Activated T-cell treated with anti-CD3 and anti-CD28 coated beads, Interleukin-2, amount 50 U/mL, for 24 hours (primary cell): ENCODE measurements at places on chromosomes 7 and 10.

DNA sequence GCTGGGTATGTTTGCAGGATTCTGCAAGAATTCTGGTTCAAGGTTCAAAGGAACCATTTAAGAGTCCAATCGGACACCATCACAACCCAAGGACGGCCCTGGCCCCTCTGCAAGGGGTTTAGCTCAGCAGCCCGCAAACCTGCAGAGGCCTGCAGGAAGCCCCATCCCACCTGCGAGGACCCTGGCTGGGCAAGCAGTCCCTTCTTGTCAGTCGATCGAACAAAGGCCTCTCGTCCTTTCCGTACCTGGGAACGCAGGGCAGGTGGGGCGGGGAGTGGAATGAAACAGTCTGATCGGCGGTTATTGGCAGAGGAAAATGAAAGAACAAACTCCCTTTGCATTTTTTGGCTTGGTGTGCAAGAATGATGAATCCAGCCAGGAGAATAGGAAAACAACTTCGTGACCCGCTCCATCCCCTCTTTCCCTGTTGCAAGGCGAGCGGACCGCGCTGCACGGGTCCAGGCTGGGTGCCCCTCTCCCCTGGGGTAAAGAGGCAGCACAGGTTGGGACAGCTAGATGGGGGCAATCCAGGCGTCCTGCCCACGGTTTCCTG, 73.7 kb downstream of the INSIG1 start:
- no peak for DNase-seq

- DNase-seq, result no peak
Observed at GRCh38 chr7:2821842-2822507, 22.1 kb downstream of the GNA12 start.

GRCh38 chr7:96402913-96403312, 81.0 kb upstream of the SLC25A13 start:
- no peak for DNase-seq

DNA sequence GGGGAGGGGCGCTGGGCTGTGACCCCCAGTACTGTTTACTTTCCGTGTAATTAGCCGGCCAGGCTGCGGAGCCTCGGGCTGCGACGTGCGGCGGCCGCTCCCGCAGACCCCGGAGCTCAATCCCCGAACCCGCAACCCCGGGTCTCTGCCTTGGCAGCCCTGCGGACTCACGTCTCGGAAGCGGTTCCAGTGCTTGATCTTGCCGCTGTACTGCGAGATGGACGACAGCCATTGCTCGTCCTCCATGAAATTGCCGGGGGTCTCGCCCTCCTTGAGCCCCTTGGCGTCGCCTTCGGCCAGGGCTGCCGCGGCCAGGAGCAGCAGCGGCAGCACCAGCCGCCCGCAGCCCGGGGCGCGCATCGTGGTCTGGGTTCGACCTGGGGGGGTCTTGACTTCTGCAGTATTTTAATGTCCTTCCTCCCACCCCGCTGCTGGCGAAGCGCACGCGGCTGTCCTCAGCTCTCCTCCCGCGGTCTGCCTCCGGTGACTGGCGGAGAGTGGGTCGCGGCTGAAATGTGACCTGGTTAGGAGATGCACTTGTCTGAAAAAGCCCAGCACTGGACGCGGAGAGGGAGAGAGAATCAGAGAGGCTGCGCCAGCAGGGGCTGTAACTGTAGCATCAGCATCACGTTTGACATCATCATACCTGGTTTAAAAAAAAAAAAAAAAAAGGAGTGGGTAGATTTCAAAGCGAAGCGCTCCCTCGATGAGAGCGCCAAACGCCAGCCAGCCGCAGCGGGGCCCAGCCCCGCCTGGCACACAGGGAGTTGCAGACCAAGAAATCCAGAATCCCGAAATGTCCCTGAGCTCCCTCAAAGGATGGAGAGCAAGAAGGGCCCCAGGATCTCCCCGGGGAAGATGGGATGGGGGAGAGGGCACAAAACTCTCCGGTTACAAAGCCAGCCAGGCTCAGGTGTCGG, at the start of gene SPOCK2:
TSS of gene SPOCK2 (minus strand) at position 583 of the 920 bp plus-strand sequence. CDS start at position 360, 223 bp downstream.
- peak; percentile 78 for DNase-seq

DNA sequence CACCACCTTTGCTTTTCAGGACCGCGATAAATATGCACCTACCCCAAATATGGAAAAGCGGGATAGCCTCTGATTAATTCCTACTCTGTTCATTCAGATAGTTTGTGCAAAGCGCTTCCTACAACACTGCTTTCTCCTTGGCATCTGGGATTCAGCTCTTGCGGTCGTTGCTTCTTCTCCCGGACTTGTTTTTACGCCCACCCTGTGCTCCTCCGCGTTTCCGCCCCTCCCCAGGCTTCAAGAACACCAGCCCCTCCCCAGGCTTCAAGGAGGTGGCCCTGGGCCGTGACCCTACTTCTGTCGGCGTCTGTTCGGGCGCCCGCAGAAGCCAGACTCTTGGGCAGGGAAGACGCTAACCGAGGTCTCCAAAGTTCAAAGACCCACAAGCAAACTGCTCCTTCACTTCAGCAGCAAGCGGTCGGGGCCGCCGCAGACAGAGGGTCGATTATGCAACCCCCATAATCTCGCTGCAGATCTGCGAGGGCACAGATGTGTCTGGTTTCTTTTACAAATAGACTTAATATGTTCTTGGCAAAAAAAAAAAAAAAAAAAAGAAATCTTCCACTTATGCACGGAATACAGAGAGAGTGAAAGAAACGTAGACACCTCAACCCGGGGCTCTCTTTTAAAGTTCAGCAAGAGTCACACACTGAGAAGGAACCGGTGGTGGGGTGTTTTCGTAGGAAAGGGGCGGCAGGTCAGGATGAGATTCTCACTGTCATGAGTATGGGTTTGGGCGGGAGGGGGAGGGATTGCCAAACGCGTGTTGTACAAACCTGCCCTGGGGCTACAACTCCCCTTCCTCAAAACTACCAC, 1.9 kb downstream of the DLX5 start:
- peak; percentile 37 for DNase-seq

DNA sequence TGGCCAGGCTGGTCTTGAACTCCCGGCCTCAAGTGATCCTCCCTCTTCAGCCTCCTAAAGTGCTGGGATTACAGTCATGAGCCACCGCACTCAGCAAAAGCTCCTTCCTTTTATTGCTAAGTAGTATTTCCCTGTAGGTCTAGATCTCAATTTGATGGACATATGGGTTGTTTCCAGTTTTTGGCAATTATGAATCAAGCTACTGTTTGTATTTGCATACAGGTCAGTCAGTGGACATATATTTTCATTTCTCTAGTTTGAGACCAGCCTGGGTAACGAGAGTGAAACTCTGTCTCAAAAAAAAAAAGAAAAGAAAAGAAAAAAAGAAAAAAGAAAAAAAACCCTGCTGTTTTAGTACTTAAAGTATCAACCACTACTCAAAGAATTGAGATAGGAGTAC, 6.4 kb upstream of the PRKRIP1 start:
- DNase-seq, result no peak

DNA sequence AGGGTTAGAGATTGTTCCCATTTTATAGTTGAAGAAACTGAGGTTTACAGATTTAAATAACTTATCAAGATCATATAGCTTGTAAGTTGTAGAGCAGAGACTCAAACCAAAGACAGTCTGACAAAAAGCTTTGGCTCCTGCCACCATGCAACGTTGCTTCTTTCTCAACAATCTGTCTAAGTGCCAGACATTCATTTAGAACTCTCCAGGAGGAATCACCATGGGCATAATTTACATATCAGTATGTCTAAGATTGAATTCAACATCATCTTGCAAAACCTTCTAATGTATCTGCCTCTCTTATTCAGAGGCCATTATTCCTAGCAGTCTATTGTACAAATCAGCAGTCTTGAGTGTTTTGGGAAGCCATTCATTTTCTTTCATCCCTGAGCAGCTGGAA, 163.5 kb upstream of the PLXDC2 start:
- no peak for DNase-seq

- DNase-seq, result no peak
Observed at GRCh38 chr7:111067251-111067650, 23.7 kb upstream of the LRRN3 start.

GRCh38 chr7:136911344-136911743, 42.9 kb downstream of the CHRM2 start:
- DNase-seq, result no peak

GRCh38 chr10:24132741-24133140, 76.2 kb upstream of the KIAA1217 start:
- no peak for DNase-seq

GRCh38 chr7:147775516-147776284, 814.9 kb upstream of the C7orf33 start:
- no peak for DNase-seq

GRCh38 chr7:110317541-110318265, 773.2 kb upstream of the LRRN3 start:
- no peak for DNase-seq

- DNase-seq, result no peak
Observed at GRCh38 chr7:133572087-133572486, 319.2 kb downstream of the EXOC4 start.

GRCh38 chr7:40455485-40455884, 320.7 kb downstream of the SUGCT start:
- DNase-seq, result no peak

GRCh38 chr7:75662579-75663301, 76.0 kb downstream of the HIP1 start:
- DNase-seq, result no peak

- DNase-seq, result no peak
Observed at GRCh38 chr10:24762966-24763623, 39.4 kb upstream of the ARHGAP21 start.

DNA sequence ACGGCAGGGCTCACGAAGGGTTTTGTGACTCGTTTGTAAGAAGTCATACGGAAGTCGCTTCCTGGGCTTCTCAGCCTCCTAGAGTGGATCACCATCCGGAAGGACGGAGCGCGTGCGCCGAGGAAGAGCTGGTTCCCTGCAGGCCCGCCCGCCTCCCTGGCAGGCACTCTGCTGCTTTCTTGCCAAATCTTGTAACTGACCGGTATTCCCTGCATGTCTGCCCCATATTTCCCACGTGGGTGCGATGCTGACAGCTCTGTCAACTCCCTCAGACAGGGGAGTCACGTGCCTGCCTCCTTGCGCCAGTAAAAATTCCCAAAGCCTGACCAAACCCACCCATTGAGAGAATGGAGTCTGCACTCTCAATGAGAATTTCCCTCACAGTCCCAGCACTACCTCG, 12.7 kb downstream of the SHH start:
- no peak for DNase-seq

DNA sequence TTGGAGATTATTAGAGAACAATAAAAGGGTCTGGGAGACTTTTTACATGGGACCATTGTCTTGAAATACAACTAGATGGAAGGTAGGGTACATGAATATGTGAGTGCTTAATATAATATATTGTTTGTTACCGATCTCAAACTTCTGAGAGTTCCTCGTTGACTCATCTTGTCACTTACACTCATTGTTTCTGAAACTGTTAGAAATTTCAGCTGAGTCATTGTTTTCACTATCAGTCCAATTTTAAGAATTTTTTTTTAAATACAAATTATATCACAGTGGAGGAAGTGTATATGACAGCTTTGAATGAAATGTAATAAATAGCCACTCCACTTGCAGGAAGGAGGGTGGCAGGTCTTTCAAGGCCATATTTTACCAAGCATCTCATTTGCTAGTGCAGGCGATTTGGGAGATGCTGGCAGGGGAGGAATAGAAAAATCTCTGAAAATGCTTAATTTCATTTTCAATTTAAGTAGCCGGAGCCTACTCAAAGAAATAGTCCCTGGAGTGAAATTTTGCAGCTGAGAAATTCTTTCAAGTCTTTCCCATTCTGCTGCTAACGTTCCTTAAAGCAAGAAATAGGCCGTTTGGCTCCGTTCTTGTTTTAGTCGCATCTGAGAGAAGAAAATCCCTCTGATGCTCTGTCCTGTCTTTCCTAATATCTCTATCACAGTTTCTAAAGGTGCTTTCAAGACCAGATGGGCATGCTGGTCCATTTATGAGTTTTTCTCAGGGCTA, 1404.2 kb upstream of the CELF2 start:
- no peak for DNase-seq

GRCh38 chr7:108415821-108416536, 40.3 kb downstream of the NRCAM start:
- DNase-seq, result no peak

DNA sequence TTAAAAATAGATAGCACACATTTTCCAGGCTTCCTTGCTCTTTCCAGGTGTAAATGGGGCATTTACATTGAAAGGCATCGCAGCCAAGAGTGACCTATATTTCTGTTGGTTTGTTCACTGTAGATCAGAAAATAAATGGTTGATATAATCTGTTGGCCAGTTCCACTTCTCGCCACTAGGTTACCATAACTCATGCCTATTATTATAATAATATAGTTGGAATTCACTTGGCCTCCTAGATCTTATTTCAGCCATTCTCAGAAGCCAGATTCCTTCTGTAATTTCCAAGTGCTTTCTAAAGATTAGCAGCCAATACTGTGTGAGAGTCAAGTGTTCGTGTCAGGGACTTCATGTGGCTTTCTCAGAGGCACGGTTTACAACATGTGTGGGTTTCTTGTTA, 179.5 kb downstream of the DNAH11 start:
- no peak for DNase-seq

DNA sequence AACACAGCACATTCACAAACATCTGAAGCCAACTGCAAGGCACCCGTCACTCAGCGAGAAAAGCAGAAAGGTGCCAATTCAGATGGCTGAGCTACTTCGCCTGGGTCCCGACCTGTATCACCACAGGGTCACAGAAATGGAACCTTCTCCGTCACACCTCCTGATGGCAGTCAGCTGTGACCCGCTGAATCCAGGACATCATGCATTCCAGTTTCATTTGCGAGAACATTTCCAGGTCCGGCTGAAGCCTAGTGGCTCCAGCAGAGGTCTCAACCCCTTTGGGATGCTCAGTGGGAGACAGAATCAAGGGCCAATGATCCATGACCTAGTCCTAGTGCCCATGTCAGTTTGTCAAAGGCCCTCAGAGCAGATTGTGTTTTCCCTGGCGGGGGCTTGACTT, 193.6 kb upstream of the KLF14 start:
- no peak for DNase-seq

- DNase-seq, result no peak
Observed at GRCh38 chr10:43958071-43958432, 309.4 kb upstream of the ZNF32 start.

GRCh38 chr10:85193796-85194195, 865.4 kb downstream of the CCSER2 start:
- DNase-seq, result no peak

DNA sequence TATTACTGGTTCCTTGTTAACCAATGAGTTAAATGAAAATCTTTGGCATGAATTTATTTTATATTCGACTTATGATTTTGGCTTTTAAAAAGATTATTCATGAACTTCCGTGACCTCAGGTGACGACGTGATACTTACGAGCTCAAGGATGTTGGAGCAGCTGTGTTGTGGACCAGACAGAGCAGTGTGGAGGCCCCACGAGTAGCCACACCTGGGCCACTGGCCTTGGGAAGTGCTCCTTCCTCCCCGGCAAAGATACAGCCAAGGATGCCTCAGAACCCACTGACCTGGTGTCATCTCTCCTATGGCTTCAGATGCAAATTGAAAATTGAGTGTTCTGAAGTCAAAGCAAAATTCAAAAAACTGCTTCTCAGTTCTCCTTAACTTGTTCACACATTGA, 147.5 kb upstream of the PPP2R2D start:
- no peak for DNase-seq

GRCh38 chr10:96153070-96153469, 23.0 kb downstream of the ZNF518A start:
- no peak for DNase-seq

DNA sequence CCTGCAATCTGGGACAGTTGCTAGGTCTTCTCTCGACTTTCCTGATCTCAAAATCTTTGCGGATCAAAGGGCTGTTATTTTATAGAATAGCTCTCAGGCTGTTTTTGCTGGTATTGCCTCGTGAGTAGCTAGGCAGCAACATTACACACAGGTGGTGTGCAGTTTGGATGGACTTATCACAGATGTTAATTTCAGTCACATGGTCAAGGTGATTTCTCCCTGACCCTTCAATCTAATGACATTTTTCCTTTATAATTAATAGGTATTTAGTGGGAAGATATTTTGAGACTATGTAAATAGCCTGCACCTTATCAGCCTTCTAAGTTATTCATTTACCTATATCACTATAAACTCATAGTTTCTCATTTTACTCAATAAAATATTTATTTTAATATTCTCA, 309.6 kb upstream of the PRKCQ start:
- no peak for DNase-seq
